NCI-H69 (cell line): ENCODE measurements at places on chromosomes 5 and 9.

- peak; percentile 74 for DNase-seq
Observed at GRCh38 chr9:23123048-23123632, 676.5 kb downstream of the DMRTA1 start.

- DNase-seq, result peak; percentile 21
Observed at GRCh38 chr5:179930788-179931473, 23.2 kb upstream of the TBC1D9B start.

DNA sequence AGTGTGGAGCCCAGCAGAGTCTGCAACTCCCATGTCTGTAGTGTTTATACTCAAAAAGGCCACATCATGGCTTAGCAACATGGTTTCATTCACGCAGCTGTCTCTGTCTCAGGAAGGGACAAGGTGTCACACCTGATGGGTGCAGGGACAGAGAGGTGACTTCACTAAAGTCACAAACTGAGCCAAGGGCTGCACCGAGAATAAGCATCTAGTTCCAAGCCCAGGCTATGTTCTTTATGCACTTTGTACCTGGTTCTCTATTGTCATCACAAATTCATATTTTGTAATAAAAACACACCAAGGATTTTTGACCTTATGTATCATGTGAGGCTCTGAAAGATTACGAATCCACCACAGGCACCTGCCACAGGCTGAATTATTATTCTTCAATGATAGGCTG, 64.9 kb upstream of the STK32A start:
- DNase-seq, result no peak

GRCh38 chr5:171226096-171226754, 82.8 kb upstream of the TLX3 start:
- peak; percentile 30 for DNase-seq

DNA sequence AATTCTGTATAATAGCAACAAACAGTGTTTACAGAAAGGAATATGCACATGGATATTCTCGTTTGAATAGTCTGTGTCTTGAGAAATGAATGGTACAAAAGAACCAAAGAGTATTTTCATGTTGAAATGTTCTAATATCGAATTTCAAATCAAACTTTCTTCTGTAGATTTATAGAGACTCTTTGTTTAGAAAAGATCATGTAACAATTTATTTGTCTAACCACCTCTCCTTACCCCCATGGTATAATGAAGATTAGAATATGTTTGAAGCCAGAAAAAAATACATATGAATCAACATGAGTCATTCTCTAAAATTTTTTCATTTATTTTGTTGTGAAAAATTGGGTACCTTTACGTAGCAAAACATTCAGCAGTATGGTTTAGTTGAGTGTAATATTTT, 285.6 kb downstream of the PRR16 start:
- DNase-seq, result no peak

DNA sequence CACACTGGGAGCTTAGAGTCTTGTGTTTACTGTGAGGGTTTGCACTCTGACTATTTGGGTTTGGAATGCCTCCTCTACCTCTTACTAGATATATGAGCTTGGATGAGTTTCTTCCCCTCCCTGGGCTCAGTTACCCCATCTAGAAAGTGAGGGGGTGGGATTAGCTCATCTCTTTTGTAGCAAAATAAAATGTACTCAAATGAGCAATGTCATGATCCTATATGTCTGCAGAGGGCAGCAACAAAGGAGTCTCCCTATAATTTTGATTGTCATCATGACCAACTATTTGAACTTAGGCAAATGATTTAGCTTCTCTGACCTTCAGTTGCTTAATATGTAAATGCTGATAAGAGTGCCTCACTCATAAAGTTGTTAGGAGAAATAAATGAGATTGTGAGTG, 109.0 kb downstream of the DPYSL3 start:
- no peak for DNase-seq

DNA sequence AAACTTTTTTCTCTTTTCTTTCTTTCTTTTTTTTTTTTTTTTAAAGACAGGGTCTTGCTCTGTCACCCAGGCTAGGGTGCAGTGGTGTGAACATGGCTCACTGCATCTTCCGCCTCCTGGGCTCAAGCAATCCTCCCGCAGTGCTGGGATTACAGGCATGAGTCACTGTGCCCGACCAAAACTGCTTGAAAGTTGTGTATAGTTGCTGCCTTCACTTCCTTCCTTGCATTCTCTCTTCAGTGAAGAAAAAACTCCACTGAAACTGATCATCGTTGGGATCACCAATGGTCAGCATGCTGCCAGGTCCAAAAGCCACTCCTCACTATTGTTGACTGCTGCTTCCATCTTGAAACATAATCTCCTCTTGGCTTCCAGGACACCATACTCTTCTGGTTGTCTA, 66.6 kb upstream of the CTNNA1 start:
- DNase-seq, result no peak

DNA sequence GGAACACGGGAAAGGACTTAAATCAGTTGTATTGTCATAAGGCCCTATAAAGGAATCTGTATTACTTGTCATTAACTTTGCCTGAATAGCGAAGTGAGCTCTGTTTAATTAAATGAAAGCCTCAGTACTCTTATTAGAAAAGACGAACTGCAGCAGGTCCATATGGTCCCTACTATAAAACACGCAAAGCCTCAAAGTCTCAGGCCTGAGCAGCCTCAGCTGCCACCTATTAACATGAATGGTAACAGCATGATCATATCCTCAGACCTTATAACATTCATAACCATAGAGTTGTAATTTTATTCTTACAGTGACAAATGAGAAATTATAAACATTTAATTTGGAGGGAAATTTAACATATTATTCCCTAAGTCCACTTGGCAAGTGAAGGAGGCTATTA, 1113.7 kb upstream of the WWC1 start:
- DNase-seq, result no peak

GRCh38 chr5:167614294-167615021, 677.0 kb upstream of the WWC1 start:
- DNase-seq, result no peak

DNA sequence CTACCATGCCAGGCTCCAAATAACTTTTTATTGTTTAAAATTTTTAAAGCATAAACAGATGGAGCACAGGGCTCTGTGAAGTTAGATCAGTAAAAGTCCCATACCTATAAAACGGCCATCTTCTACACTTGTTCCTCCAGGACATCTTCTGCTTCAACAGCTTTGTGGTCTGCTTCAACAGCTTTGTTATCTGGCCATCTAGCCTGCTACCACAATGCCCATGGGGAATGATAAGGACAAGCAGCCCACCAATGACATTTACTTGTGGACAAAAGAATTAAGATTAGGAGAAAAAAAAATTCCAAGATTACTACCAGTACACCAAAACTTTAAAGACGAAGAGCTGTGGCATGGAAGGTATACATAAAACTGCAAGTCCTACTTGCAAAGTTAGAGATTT, 2.2 kb upstream of the VPS13A start:
- DNase-seq, result no peak

GRCh38 chr9:36897478-36897877, 136.6 kb downstream of the PAX5 start:
- no peak for DNase-seq

DNA sequence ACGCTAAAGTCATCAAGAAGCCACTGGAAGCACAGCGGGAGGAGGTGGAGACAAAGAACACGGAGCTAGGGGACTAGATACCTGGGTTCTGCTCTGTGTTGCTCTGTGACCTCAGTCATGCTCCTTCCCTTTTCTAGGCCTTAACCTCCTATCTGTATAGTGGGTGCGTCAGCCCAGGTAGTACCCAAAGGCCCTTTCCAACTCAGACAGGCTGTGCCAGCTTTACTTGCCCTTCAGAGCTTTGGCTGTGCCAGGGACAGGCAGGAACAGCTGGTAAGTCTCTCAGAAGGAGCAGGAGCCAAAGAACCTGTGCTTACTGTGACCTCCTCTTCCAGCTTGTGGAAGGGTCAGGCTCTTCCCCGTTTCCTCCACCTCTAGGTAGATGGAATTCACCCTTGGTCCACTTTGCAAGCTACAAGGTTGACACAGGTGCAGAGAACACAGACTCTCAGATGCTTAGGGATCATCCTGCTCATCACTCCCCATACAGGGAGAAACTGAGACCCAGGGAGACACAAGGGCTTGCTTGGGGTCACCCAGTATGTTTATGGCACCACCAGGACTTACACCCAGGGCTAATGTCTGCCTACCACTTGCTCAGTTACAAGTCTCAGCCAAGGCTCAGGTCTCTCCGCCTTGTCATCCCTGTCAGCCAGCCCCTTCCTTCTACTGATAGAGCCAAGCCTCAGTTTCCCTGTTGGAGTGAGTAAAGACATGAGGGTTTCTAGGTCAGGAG, 1.7 kb downstream of the CCDC69 start:
- DNase-seq, result no peak

GRCh38 chr9:37405764-37406380, 16.6 kb upstream of the GRHPR start:
- no peak for DNase-seq

- peak; percentile 22 for DNase-seq
Observed at GRCh38 chr5:85108471-85108870, 723.8 kb upstream of the EDIL3 start.

DNA sequence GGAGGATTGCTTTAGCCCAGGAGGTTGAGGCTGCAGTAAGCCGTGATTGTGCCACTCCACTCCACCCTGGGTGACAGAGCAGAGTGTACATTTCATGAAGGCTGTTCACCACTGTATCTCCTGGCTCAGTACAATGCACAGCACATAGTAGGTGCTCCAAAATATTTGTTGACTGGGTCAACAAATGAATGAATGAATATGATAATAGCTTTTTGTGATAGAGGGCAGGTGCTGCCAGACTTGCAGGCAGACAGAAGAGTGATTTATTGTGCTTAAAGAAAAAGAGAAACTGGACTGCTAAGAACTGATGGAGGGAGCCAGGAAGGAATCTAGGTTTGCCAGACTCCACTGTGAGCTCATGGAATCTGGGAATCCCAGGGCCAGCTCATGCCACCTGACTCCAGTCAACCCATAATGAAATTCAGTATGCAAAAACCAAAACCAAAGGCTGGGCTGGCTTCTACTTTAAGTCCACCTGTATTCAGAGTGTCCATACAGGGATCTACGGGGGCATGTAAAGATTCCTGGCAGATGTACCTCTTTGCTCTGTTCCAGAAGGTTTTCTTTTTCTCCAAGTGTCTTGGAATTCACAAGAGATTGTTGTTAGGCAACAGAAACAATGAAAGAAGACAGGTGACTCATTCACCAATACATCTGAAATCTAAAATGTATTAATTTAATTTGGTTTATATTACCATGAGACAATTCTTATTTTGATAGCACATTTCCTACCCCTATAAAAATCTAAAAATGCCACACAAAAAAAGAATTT, 15.5 kb upstream of the CTNNA1 start:
- DNase-seq, result peak; percentile 36

DNA sequence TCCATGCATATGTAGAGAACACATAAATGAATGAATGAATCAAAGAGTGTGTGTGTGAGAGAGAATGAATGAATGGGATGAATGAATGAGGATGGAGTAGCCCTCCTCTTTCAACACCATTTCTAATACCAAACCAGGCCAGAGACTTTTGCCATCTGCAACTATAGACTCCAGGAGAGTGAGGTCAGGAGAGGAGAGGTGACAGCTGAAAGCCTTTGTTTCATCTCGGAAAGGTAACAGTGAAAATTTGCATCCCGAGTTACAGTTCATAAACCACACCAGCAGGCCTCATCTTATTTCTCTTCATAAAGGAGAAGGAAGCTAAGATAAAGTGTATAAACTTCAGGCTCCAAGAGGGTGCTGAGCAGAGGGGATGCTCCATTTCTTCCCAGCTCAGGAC, 255.3 kb upstream of the KLF4 start:
- no peak for DNase-seq

DNA sequence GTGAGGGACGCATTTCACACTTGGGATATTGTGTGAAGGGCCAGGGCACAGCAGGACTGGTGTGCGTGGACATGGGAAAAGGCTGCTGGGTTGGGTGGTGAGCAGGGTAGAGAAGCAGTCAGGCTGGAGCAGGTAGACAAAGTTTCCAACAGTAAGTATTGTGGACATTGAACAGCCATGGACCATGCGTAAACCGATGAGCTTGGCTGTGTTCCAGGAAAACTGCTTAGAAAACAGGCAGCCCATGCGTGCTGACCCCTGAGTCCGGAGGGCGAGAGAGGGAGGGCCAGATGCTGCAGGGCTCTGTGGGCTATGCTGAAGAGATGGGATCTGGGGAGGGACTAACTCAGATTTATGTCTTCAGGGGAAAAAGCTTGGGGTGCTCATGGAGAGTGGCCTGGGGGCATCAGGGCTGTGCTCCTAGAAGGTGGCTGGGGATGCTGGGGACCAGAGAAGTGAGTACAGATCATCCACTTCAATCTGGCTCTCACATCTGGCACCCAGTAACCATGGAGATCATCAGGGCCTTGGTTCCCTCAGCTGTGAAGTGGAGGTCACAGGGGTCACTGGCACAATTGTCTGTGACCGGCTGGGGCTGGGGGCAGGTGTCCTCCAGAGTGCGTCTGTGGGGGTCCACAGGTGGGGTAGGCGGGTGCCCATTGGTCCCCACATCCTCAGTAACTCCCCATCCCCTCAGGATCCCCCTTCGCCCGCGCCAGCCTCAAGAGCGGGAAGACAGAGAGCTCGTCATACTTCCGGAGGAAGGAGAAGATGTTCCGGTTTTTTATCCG, 93.3 kb downstream of the CACNA1B start:
- no peak for DNase-seq

GRCh38 chr5:66416698-66417097, 179.5 kb upstream of the MAST4 start:
- DNase-seq, result no peak

DNA sequence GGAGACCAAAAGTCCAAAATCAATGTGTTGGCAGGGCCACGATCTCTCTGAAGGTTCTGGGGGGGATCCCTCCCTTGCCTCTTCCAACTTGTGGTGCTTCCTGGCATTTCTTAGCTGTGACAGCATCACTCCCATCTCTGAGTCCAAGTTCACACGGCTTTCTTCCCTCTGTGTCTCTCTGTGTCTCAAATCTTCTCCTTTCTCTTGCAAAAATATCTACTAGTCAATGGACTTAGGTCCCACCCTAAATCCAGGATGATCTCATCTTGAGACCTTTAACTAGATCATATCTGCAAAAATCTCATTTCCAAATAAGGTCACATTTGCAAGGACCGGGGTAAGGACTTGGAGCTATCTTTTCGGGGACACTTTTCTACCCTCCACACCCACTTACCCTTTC, 186.1 kb downstream of the HSD17B3 start:
- DNase-seq, result no peak

GRCh38 chr5:9932770-9933169, 302.6 kb upstream of the TAS2R1 start:
- DNase-seq, result peak; percentile 5

DNA sequence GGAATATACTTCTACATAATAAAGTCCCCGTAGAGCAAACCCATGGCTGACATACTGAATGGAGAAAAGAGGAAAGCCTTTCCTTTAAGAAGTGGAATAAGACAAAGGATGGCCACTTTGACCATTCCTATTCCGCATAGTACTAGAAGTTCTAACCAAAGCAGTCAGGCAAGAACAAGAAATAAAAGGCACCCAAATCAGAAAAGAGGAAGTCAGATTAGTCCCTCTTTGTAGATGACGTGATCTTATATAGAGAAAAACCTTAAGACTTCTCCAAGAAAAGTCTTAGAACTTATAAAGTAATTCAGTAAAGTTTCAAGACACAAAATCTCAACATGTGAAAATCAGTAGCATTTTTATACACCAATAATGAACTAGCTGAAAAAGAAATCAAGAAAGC, 133.9 kb downstream of the GIN1 start:
- no peak for DNase-seq

GRCh38 chr9:120713257-120714087, 798 bp downstream of the MEGF9 start:
- peak; percentile 72 for DNase-seq
